ENCODE measurements at places on chromosomes 16 and 17.
A peak's percentile ranks its signal among the peaks of the same experiment; 100 is the strongest.

DNA sequence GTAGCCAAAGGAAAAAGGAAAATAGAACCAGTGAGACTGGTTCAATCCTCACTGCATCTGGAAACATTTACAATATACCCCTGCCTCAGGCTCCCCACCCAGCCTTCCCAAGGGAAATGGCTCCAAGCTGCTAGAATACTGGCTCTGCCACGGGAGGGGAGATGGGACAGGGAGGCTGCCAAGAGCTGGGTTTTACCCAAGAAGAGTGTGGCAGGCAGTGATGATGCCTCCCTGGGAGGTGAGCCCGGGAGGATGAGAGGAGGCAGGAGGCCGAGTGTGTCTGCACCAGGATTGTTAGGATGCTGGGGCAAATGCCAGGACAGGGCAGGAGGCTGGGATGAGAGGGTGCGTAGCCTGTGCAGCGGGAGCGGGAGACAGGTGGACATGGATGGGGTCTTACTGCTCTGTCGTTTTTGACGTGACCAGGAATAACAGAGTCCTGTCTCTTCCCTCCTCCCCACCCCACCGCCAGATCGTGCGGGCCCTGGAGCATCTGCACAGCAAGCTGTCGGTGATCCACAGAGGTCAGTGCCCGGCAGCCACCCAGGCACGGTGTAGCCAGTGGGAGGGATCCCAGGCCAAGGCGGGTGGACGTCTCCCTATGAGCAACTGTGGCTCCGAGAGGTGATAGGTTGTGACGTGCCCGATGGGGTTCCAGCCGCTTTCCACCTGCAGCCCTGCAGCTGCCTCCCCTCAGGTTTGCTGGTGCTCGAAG is 18.4 kb downstream of the MAP2K3 start:
- DNase-seq: no peak

GRCh38 chr17:11742886-11743285 is 144.6 kb downstream of the DNAH9 start:
- DNase-seq: no peak

DNA sequence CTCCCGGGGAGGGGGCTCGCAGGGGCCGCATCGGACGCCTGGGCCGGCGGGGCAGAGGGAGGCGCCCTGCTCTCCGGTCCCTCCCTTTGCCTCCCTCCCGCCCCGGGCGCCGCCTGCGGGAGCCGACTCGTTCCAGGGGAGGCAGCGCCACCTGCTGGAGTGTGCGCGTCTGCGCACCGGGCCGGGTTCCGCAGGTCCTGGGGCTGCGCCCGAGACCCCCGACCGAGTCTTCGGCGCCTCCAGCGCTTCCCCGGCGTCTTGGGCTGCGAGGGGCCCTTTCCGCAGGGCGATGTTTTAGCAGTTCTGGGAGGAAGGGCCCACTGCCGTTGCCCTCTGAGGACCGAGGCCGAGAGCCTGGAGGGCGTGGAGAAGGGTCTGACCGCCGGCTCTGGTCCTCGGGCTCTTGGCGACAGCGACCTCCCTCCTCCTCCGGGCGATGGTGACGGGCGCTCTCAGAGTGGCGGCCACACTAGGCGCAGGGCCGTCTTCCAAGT is 106.3 kb downstream of the SEC14L1 start:
- DNase-seq: no peak

DNA sequence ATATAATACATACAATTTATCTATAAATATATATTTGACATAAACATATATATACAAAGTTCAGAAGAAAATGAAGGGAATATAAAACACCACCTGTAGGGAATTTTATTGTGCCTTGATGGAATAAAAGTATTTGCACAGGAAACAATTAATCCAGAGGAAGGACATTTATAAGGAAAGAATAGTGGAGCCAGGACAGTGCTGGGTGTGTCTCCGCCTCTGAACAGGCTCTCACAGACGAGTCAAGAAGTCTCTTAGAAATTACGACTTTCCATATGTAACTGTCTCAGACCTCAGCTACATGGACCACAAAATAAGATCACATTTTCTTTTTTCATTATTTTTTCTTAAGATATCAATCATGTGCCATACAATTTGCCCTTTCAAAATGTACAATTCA is 93.9 kb downstream of the TMEM114 start:
- no peak for DNase-seq

DNA sequence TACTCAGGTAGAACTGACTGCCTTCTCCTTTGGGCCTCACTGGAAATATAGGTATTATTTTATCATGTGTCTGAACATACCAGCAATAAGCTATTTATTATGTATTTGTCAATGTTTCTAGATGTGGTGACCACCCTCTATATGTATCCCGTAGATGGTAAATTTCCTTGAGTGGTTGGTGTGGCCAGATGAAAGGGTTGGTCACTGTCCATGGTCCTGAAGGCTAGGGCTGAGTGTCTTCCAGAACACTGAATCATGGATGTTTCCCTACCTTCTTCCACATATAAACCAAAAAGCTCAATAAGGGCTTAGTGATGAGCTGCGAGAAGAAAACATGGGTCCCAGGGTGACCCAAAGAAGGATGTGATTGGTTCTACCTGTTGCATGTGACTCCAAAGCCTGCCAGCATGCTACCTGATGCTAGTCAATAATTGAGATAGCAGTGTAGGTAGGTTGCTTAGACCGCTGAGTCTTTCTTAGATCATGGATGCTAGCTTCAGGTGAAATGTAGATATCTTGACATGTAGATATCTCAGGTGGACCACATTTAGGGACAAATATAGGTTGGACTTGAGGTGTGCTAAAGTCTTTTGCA is 150.3 kb downstream of the ASIC2 start:
- no peak for DNase-seq

GRCh38 chr16:66035096-66035495 is 331.4 kb upstream of the CDH5 start:
- no peak for DNase-seq

DNA sequence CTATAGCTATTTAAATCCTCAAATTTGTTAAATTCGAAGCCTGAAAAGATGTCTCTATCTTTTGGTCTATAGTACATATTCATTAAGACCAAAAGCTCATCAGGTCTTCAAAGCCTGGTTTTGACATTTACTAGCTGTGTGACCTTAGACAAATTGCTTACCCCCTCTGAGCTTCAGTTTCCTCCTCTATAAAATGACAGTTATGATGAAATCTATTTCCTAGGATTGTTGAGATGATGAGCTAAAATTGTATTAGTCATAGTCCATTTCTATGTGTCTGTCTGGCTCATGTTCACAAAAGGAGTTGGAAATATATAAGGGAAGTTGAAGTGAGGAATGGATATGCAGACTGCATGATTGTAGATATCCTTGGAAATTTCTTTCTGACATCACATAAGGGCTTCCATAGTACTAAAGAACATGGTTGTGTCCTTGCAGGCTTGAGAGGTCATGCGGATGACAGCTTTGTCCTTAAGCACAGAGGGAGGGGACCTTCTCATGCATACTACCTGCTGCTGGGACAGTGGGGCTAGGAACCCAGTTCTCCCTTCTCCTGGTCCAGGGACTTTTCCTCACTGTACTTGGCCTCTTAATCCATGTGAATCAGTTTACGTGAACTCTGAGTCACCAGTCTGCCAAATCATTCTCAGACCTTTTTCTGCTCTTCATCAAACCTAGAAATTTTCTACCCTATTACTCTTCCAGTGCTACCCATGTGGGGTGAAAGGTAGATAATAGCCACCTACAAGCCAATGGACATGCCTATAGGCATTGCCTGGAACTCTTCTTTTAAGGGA is 487.5 kb upstream of the SALL1 start:
- DNase-seq: no peak

DNA sequence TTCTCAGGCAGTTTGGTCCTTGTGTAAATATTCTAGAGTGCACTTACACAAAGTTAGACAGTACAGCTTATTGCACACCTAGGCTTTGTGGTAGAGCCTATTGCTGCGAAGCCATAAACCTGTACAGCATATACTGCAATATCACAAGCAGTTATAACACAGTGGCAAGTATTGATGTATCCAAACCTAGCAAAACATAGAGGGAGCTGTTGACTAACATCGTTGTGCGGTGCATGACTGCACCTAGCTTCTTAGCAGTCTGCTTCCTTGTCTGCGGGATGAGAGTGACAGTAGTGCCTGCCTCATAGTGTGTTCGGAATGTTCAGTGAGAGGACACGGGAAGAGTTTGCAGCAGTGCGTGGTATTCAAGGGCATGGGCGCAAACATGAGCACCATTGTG is 78.9 kb downstream of the MPRIP start:
- DNase-seq: no peak

- DNase-seq: no peak
Measured at GRCh38 chr16:59058250-59058649, 324.1 kb upstream of the GOT2 start.

DNA sequence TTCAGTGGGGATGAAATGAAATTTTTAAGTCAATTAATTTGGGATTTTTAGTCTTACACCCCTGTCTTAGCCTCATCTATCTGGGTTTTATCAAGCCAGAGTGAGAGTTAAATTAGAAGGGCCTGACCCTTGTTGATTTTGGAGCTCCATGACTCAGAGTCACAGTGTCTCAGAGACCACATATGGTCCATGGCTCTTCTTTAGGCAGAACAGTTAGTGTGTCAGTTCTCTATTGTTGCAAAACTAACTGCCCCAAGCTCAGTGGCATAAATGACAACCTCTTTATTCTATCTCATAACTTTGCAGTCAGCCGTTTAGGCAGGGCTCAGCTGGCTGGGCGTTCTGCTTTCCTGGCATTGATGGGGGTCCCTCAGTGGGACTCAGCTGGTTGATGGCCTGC is 44.7 kb downstream of the IRF8 start:
- no peak for DNase-seq

- DNase-seq: no peak
Measured at GRCh38 chr17:17455173-17455572, 21.6 kb upstream of the MED9 start.

- no peak for DNase-seq
Measured at GRCh38 chr16:88582912-88583575, 12.8 kb downstream of the ZC3H18 start.

GRCh38 chr16:88793251-88793954 is 8.4 kb upstream of the PIEZO1 start:
- DNase-seq: no peak

- DNase-seq: no peak
Measured at GRCh38 chr17:28446716-28447395, 26.6 kb upstream of the SLC13A2 start.

DNA sequence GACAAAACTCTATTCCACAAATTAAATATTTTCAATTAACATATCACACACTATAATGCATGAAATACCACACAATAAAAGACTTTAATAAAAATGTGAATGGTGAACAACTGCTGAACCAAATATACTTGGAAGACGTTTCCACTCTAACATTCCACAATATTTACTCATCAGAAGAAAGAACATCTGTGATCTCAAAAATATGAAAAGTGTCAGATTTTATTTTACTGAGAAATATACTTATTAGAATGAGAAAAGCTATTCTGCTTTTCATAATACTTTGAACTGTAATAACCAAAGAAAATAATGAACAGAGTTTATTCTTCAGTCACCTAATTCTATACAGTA is 181.8 kb upstream of the AXIN2 start:
- peak; percentile 23 for DNase-seq

- DNase-seq: no peak
Measured at GRCh38 chr16:68146585-68146984, 61.4 kb downstream of the NFATC3 start.

DNA sequence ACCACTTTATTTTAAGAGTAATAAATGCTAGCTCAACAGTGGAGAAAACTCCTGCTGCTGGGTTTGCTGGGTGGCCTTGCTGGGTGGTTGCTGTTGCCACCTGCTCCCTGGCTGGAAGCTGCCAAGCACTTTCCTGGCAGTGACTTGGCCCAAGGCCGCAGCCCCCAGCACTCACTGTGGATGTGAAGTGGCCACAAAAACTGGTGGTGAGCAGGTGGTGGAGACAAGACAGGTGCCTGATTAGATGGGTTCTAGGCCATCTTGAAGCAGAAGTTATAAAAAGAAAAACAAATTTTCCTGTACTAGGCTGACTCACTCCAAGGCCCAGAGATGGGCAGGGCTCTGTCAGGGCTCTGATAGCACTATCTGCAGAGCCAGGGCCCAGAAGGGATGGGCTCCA is 224.7 kb upstream of the NLRP1 start:
- no peak for DNase-seq

- no peak for DNase-seq
Measured at GRCh38 chr17:19372439-19372838, 5.9 kb upstream of the MAPK7 start.

- no peak for DNase-seq
Measured at GRCh38 chr16:87391324-87391949, 699 bp upstream of the MAP1LC3B start.

DNA sequence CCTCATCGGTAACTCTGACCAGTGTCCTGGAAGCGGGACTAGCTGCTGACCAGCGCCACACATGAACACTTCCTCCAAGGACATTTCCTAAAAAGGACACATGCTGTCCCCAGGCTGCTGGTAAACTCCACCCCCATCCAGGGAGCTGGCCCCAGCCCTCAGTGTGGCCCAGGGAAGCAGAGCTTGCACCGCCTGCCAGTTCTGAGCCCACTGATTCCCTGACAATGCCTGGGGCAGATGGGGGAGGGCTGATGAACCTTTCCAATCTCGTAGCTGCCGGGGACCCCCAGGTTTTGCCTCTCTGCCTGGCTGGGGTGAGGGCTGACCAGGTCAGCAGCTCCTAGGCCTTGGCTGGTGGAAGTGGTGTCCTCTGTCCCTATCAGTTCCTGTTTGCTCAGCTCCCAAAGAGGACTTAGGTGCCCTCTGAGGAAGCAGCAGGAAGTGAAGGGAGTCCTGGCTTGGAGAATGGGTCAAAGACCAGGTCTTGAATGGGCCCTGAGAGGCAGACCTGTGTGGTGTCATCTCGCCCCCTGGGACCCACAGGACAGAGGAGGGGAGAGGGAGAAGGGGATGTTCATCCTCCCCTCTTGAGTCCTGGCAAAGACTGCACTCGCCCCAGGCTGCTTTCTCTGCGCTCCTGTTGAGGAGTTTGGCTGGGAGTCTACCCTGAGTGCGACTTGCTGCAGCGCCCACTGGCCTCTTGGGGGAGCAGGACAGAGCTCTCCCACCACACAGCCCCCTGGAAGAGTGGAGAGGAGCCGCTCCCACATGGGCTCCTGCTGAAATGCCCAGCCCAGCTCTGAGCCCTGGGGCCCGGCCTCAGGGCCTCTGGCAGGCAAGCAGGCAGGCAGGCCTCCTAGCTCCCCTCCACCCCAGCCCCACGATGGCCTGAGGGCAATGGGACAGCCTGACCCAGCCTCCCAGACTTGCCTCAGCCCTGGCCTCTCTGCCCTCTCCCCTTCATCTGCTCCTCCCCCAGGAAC is 16.8 kb downstream of the PDK2 start:
- no peak for DNase-seq

- no peak for DNase-seq
Measured at GRCh38 chr17:47276868-47277267, 23.2 kb downstream of the ITGB3 start.

Data from non-pigmented ciliary epithelial cell (primary cell).